Ecto neural progenitor cell (in vitro differentiated cells): ENCODE measurements at places on chromosomes 4 and X.

DNA sequence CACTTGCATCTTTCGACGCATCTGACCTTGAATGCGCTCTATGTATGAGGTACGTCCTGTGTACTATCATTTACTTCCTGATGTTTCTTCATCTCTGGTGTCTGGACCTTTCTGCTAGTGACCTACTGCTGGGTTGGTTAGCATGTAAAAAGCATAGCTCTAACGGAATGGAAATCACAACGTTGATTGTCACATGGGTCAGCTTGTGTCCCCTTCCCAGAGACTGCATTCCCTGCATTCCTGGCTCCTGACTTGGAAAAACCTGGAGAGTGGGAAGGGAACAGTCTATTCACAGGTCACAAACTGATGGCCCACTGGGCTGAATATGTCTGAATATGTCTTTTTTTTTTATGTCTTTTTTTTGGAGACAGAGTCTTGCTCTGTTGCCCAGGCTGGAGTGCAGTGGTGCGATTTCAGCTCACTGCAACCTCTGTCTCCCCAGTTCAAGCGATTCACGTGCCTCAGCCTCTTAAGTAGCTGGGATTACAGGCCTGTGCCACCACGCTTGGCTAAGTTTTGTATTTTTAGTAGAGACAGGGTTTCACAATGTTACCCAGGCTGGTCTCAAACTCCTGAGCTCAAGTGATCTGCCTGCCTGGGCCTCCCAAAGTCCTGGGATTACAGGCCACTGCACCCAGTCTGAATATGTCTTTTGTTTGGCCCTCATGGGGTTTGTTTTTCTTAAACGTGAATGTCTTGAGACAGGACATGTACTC, 16.3 kb downstream of the LONRF3 start:
- DNase-seq: no peak

GRCh38 chr4:110605077-110605476, 17.8 kb downstream of the PITX2 start:
- no peak for DNase-seq

DNA sequence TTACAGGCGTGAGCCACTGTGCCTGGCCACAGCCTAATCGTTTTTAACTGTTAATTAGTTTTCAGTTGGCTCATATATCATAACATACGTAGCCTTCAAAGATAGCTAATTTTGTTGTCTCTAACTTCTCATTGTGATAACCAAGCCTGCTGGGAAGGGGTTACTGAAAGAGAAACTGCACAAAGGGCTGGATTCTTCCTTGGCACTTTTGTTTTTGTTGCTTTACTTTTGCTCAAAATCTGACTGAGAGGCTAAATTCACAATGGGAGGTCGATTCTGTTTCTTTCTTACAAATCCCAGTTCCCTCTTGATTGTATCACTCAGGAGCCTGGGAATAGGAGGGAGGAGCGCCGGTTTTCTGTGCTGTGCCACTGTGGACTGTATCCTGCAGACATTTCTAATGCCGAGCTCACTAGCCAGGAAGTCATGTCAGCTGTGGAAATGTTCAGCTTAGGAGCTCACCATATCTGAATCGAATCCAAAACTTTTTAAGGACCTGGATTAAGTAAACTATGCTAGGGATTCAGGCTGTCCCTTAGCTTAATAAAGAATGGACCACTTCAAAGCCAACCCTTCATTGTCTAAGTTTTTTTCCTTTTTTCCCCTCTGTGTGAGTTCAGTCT, 120.5 kb upstream of the FAT1 start:
- no peak for DNase-seq

- no peak for DNase-seq
These were observed 82.2 kb downstream of the MAML3 start for GRCh38 chr4:140071806-140072205.

DNA sequence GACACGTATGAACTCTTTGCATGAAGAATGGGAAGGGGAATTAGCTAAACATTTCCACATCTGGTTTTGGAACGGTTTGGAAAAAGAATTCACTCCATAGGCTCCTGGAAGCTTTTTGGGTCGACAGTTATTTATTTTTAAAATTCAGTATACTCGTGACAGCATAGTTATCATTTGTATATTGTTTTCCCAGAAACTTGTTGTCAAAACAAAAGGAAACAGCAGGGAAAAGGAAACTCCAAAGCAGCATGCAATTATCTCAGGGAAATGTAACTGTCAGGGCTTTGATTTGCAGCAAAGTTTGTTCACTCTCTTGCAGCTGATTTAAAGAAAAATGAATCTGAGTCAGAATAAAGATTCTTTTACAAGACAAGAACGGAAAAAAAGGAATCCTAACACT, 86.5 kb downstream of the PLAC1 start:
- no peak for DNase-seq

- no peak for DNase-seq
These were observed 258.4 kb downstream of the DHRSX start for GRCh38 chrX:2242326-2242725.

GRCh38 chr4:76499461-76499860, 64.4 kb downstream of the SHROOM3 start:
- no peak for DNase-seq

DNA sequence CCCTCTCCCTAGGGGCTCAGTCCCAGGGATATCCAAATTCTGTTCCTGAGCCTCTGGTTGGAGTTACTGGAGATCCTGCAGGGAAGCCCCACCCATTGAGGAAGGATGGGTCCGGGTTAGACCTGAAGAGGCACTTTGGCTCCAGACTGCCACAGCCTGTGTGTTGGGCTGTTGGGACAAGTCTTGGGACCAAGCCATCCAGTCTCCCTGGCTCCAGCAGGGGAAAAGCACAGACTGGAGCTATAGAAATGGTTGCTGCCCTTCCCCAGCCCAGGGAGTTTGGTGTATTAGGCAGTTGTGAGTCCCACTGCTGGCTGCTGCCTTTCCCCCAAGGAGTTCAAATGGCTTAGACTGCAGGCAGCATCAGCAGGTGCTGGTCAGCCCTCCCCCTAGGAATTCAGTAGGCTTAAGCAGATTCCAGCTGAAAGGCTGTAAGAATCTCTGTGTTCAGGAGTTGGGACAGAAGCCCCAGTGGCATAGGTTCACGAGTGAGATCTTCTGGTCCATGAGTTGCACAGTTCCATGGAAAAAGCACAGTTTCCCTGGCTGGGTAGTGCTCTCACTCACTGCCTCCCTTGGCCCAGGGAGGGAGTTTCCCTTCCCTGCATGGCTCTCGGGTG, 344.0 kb upstream of the EPHA5 start:
- DNase-seq: peak; percentile 63

DNA sequence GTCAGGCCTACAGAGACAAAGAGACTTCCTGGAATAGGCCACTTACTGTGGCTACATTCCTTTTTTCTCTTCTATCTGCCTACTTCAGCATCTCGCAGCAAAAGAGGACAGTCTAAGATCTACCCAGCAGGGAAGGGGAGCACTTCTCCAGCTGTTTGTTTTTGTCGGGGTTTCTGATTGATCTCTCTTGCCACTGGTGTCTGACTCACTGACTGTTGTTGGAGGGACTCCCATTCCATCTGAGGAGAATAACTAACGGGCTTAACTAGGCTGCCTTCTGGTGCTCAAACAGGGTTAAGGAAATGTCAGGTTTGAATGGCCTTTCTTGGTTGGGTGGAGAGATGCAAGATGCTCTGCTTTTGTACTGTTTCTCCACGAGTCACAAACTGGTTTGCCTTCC, 100.2 kb upstream of the TMEM164 start:
- DNase-seq: no peak

GRCh38 chrX:57528670-57529255, 63.0 kb upstream of the ZXDB start:
- no peak for DNase-seq

DNA sequence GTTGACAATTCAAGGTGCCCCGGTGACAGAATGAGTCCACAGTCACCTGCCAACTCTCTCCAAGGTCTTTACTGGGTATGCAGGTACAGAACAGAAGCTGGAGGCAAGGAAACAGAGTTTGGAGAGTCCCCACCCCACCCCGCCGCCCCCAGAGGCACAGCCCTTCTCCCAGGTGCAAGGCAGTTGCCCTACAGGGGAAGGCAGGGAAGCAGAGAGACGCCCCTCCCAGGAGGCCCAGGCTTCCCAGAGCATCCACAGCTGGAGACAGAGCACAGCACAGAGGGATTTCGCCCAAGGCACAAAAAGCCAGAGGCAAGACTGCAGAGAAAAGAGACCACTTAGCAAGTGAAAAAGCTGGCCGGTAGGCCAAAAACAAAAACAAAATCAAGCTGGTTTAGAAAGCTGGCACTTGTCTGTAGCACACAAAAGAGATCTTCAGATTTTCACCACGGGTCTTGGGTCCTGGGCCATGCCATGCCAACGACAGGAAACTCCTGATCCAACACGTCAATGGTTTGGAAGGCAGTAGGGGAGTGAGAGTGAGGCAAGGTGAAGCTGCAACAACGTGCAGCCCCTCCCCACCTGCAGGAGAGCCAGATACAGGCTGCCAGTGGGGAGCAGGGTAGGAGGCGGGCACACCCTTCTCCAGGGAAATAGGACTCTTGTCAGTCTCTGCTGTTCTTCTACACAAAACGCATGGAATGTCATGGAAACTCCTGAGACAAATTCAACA, 113.3 kb downstream of the AFAP1 start:
- DNase-seq: no peak

GRCh38 chr4:70236125-70236524, 6.3 kb upstream of the CSN3 start:
- no peak for DNase-seq

DNA sequence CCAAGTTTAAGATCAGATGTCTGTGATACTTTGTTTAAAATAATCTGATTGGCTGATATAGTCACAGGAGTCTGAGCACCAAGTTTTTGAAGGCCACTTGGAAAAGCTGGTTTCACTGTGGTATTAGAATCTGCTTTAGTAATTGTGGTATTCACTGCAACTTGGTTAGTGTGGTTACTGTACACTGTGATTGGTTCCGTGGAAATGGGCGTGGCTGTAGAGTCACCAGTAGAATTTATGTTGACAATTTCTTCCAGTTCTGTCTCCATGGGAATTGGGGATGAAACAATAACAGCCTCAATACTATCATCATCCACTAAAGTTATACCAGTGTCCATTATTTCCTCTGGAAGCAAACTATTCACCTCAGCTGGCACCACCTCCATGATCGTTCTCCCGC, 26.2 kb downstream of the LIN54 start:
- DNase-seq: no peak

DNA sequence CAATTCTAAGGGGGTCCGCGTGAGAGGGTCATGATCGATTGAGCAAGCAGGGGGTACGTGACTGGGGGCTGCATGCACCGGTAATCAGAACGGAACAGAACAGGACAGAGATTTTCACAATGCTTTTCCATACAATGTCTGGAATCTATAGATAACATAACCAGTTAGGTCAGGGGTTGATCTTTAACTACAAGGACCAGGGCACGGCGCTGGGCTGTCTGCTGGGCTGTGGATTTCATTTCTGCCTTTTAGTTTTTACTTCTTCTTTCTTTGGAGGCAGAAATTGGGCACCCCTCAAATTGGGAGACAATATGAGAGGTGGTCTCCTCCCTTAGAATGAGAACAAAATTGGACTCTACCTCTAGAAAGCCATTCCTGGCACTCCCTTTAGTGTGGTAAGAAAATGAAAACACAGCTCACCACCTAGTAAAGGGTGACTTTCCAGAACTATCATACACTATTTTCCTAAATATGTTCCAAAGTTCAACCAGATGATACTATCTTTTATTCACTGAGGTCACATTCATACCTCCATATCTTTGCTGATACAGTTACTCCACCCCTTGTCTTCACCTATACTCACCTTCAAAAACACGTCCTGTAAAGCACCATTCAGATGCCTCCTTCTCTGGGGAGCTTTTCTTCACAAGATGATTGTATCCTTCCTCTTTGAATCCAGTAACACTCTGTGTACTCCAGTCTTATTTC, 1058.3 kb upstream of the SLIT2 start:
- DNase-seq: no peak

DNA sequence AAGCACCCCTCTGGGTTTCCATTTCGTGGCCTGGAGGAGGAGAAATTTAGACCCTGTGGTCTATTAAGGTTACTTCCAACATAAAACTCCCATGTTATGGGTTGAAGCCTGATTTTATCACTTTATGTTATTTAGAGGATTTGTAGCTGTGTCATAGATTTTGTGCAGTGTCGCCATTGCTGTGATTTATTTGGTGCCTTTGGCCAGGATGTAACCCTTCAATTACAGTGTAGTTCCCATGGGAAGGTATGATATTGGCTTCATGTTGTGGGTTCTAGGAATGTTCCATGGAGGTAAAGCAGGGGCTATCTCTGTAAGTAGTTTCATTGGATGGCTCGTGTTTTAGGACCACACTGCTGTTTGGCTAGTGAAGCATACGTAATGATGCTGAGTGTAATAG, 58.5 kb downstream of the TMEM131L start:
- no peak for DNase-seq

DNA sequence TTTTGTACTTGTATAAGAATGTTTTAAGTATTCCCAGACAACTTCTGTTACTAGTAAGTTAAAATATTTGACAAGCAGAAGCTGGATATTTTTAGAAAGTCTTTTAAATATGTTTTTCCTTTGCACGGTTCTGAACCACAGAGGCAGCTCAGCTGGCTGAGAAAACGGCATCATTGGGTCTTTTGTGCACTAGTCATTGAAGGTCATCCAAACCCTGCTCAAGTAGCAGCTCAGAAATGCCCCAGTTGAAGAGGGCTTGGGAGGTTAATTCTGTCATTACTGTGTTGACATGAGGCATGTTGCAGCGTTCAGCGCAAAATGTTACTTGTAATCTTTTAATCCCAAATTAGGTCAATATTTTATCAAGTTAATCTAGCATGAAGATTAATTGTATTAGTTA, 383.7 kb upstream of the FAM241A start:
- DNase-seq: no peak

- no peak for DNase-seq
These were observed 62.7 kb downstream of the N4BP2 start for GRCh38 chr4:40119344-40119743.

DNA sequence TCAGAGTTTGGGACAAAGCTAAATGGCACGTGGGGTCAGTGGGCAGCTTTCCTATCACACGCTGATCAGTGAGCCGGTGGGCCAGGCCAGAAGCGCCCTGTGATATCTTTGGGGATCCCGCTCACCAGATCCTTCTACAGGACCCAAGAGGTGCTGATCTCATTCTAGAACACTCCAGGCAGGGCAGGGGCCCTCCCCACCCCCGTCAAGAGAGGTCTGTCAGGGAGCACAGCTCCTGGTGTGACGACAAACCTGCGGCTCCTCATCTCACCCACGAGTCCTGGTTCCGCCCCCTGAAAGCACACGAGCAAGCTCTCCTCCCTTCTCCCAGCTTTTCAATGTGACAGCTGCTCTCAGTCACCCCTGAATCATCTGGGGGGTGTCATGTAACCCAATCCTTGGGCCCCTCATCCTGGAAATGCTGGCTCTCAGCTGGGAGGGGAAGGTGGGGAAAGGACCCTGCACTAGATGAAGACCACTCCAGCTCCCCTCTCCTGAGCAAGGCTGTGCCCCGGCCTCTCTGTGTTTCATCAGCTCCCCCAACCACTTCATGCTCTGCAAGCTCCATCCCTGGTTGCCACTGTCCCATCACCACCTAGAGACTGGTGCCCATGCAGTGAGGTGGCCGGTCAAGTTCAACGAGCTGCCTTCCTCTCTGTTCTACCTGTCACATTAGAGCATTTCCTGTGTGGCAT, 4.6 kb downstream of the HCFC1 start:
- DNase-seq: no peak

GRCh38 chr4:117996891-117997290, 37.4 kb upstream of the NDST3 start:
- no peak for DNase-seq
